ENCODE measurements at places on chromosomes 3 and 15.

GRCh38 chr3:101735833-101736232 lies 11.4 kb downstream of the CEP97 start:
- DNase-seq, result no peak

- no peak for DNase-seq
Measured at GRCh38 chr3:187183210-187183862, 13.9 kb upstream of the RTP1 start.

DNA sequence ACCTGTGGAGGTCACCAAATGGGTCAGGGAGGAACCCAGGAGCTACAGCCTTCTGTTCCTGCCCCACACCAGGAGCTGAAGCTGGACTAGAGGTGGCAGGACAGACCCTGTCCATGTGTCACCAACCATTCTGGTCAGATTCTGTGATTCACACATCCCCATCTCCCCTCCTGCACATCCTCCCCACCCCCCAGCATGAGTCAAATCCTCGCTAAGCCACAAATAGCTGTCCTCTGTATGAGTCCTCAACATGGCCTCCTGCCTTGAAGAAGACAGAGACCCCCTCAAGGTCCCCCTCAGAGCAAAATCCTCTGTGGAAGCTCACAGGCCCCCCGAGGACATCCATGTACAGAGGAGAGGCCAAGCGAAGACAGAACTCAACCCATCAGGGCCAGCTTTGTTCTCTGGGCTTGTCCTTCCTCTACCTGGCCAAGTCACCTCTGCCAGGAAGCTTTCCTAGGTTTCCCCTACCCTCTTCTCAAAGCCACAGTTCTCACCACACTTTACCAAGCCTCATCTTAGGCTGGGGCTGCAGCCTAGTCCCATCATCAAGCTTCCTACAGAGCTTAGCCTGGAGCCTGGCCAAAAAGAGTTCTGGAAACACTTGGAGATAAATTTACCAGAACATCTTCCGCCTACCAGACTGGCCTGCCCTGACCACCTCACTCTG lies 17.1 kb downstream of the CACNA2D2 start:
- DNase-seq, result no peak

DNA sequence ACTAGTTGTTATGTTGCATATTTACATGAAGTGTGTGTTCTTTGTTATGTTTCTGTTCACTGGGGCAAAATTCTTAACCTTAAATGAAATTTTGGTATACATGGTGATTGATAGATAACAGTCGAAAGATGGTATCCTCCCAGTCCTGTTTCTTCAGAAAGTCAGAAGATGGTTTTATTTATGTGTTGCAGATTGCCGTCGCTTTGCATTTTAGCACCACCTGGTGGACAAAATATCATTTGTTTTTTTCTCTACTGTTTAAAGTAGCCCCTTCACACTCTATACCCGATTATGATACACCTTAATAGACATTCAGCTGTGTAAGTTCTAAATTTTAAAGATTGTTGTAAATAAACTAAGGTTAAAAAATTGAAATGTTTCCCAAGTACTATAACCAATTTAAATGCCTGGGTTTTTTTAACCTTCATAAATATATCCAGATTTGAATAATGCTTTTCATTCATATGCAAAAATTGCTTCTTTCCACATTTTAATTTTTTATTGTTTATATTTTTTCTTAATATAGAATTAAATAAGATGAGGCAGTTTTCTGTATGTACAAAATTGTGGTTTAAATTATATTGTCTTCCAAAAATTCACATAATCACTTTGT lies 152.2 kb downstream of the ALCAM start:
- DNase-seq, result peak; percentile 62

GRCh38 chr3:122890077-122890719 lies 95.3 kb downstream of the SLC49A4 start:
- no peak for DNase-seq

DNA sequence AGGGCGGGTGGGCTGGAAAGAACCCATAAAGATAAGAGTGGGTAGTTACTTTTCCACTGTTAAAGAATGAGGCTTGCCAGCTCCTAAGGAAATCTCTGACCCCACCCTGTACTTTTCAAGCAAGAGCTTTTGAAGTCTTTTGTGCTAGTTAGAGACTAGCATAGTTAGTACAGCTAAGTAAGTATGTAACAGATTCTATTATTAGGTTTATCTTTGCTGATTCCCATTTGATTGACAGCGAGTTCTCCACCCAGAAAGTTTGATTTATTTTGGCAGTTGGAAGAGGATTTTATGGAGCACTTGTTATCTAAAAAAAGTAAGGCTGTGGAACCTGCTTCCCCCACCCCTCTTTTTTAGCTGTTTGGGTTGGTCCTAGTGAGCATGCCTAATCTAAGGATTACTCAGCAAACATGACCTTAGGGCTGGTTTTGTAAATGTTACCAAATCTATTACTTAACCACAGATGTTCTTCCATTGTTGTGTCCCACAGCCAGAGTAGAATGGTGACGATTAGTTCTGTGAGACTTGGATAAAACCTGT lies 57.6 kb downstream of the FNDC3B start:
- no peak for DNase-seq

All from Panc1 (cell line).